Stimulated activated CD4-positive, alpha-beta T cell treated with anti-CD3 and anti-CD28 coated beads, TNF-alpha, amount 100 ng/mL, for 1 hour (primary cell): ENCODE measurements at places on chromosomes 4 and X.

DNA sequence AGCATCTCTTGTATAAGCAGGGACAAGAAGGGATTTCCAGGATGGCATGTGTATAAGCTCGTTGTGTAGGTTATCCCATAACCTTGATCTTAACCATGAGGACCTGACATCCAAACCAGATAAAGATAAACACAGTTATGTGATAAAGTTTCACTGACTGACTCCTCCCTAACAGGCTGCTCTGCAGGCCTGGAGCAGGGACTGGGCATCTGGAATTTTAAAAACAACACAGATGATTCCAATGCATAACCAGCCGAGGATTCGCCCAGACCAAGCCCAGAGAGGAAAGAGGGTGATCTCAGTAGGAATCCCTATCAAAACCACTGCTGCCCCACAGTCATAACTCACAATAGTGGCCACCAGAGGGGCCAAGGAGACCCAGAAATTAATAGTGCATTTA lies 22.7 kb downstream of the KLF3 start:
- no peak for DNase-seq

GRCh38 chr4:85738721-85739120 lies 263.8 kb downstream of the ARHGAP24 start:
- no peak for DNase-seq

DNA sequence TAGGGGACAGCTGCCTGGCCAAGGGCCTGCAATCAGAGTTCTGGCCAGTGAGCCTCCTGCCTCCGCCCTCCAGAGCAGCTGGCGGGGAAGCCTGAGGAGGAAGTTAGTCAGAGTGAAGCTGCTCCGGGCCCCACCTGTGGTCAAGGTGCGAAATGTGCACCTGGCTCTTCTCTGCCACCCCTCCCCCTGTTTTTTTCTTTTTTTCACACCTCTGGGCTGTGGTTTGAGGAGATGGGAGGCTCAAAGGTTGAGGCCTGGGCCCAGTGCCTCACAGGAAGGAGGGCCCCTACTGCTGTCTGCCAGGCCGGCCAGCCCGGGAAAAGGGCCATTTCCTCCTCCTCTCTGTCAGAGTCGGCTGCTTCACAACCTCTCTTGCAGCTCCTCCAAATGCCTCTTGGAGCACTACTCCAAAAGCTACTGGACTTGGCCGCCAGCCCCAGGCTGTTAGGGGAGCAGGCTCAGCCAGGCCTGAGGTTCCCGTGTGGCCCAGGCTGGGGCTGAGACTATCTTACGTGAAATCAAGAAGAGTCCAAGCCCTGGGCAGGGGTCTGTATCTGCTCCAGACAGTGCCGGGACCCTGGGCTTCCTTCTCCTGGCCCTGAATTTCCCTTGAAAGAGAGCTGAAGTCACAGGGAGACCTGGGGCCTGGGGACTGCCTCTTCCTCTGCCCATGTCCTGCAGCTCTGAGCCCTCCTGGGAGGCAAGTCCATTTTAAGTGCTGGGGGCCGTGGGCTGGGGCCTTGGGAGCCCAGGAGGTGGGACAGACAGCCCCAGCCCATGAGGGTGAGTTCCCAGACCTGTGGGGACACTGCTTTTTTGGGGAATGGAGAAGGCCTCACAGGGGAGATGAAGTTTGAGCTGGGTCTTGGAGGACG lies 4.5 kb upstream of the CXCR3 start:
- DNase-seq = peak; percentile 32

DNA sequence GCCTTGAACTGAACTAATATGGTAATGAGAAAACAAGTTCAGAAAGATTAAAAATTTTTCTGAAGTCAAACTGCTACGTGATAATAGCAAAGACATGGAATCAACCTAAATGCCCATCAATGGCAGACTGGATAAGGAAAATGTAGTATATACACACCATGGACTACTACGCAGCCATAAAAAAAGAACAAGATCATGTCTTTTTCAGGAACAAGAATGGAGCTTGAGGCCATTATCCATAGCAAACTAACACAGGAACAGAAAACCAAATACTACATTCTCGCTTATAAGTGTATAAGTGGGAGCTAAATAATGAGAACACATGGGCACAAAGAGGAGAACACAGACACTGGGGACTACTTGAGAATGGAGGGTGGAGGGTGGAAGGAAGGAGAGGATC lies 4.3 kb upstream of the RPS3A start:
- DNase-seq = no peak

DNA sequence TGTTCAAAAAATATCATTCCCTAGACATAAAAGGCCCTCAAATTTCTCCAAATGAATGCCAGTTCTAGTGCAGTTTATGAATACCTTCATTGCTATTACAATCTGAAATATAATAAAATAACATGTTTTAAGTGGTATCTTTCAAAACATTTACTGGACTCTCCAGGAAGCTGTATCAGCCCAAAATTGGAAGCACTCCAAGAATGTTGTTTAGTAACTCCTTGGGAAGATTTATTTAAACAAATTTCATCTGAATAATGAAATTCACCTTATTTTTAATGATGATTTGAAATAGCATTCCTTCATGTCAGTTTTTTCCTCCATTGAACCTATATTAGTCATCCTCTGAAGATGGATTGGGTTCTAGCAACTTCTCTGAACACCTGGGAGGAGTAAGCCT lies 217.2 kb upstream of the PCDH18 start:
- no peak for DNase-seq

- no peak for DNase-seq
Observed at GRCh38 chr4:2433609-2434350, 15.0 kb downstream of the CFAP99 start.
